T-cell (primary cell): ENCODE measurements at places on chromosomes 2 and 18.

DNA sequence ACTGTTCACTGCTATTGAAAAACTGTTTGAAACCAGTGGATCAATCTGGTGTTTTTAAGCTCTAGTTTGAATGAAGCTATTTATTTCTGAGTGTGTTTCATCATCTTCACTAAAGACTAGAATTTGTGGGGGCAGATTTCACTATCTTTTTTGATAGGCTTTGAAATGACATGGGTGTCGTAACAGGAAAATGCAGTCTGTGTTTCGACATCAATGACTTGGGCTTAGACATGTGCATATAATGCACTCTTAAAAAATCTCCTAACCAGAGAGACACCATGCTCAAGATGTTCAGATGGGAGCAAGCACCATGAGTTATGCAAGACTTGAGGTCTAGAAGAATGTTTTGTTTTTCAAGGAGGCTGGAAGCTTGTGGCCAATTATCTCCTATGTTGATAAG is 221.6 kb downstream of the GPD2 start:
- no peak for DNase-seq

- DNase-seq, result no peak
These were observed 264.3 kb upstream of the SLC39A10 start for GRCh38 chr2:195392446-195393336.

- DNase-seq, result no peak
These were observed 658.8 kb upstream of the ID2 start for GRCh38 chr2:8022908-8023640.

GRCh38 chr2:107359021-107359420 is 467.7 kb upstream of the RGPD4 start:
- DNase-seq, result no peak

GRCh38 chr18:245282-245847 is 22.5 kb downstream of the THOC1 start:
- DNase-seq, result no peak

DNA sequence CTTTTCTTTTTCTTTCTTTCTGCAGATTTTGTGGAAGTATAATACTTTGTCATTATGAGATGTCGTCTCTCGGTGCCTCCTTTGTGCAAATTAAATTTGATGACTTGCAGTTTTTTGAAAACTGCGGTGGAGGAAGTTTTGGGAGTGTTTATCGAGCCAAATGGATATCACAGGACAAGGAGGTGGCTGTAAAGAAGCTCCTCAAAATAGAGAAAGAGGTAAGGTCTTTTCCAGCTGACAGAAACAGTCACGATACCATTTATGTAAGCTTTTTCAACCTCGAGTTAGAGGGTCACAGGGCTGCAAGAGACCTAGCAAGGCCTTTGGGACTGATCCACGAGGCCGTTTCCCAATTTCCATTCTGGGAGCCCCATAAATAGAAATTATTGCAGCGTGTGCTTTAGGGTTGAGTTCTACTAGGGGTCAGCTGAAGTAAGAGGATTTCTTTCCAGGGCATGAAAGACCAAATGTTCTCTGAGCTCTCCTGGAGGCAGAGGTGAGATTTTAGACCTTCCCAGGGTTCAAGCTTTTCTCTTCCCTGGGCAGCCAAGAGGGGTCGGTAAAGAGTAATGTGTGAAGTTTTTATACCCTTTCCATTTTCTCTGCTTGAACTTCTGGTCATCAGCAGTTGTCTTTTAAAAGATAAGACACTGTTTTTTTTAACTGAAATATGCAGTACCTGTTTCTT is 15.5 kb downstream of the MAP3K20 start:
- no peak for DNase-seq

GRCh38 chr2:85770786-85771409 is 17.1 kb downstream of the ATOH8 start:
- no peak for DNase-seq

GRCh38 chr2:165144315-165144714 is 59.5 kb downstream of the SCN3A start:
- no peak for DNase-seq

GRCh38 chr2:37713258-37713700 is 41.8 kb upstream of the CDC42EP3 start:
- DNase-seq, result no peak

DNA sequence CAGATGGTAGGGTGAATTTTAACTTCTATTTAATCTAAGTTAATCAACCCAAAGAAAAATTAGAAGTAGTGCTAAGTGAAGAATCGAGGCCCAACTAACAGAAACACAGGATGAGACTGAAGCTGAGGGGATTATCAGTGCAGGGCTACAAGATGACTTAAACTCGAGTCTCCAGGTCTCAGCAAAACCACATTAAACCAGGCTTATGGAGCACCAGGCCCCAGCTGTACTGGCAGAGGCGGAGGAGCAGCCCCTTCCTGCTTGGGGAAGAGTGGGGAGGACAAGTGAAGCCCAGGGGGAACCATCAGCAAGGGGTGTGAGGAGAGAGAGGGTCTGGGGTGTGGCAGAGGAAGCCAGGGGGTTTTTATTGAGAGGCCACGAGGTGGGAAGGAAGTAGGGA is 135.9 kb upstream of the EPAS1 start:
- DNase-seq, result no peak

GRCh38 chr2:222796413-222797103 is 64.3 kb upstream of the ACSL3 start:
- DNase-seq, result no peak

GRCh38 chr2:62145478-62146100 is 50.3 kb upstream of the B3GNT2 start:
- DNase-seq, result no peak

- no peak for DNase-seq
These were observed 17.5 kb upstream of the LIPG start for GRCh38 chr18:49544362-49544761.

DNA sequence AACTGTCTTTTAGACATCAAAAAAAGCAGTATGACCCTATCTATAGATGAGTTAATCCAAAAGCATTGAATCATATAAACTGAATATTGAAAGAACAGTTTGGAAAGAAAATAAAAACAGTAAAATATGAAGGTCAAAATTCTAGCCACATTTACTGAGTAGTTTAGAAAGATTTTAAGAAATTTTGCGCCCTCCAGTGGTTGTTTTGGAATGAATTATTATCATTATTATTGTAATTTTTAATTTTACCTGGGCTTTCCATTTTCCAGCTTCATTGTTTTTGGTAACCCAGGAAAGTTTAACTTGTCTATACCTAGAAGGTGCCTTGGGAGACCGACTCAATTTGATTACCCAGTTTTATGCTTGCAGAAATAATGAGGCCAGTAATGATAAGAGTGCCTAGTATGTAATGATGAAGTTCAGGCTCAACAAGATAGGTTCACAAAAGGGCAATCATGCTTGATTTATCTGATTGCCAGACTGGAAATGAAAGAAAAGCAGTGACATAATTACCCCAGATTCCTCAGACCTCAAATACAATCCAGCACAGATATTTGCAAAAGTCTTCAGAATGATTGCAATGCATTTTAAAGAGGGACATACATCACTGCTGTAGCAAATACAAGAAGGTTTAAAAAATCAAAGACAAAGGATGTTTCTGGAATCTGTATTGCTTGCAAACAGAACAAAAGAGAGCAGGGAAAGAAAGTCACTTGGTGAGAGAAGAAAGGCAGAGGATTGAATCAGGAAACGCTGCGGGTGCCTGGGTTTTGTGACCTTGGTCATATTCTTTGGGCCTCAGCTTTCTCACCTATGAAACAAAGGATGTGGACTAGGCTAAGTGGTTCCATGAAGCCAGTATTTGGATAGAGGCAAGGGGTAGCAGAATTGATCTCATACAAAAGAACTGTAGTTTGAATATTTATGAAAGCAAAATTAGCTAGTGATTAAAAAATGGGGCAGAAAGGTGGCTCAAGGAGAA is 153.8 kb downstream of the MAP2 start:
- DNase-seq, result no peak

- no peak for DNase-seq
These were observed 22.1 kb upstream of the CNOT11 start for GRCh38 chr2:101230541-101231001.

DNA sequence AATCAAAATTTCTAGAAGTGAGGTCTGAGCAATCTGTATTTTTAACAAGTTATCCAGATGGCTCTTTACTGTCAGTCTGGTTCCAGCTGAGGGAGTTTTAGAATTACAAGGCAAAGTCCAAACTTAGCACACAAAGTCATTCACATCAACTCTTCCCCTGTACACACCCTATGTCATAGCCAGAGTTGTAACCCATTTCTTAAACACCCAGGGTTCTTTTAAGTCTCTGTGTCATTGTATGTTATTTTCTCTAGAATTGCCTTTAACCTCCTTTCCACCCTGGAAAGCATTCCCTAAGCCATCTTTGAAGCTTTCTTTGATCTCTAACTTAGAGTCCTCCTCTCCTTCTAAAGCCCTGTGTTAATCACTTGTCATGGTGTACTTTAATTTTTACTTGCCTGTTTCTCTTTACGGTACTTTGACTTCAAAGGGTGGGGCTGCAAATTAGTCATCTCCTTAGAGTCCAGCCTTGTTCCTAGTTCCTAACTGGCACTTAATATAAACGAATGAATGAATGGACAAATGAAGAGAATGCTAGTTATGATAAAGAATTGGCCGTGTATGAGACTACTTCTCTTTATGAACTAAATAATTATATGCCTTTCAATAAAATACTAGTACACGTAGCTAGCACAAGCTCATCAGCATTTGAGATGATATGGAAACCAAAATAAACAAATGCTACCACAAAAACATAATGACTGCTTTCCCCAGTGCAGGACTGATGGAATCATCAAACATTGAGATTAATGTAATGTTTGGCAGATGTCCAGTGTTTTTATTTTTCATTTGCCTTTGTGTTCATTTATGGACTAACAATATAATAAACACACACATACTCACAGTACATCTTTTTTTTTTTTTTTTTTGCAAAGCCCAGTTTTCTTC is 11.9 kb upstream of the ACTR3 start:
- DNase-seq, result no peak

GRCh38 chr18:9552191-9552590 is 62.2 kb downstream of the PPP4R1 start:
- no peak for DNase-seq

DNA sequence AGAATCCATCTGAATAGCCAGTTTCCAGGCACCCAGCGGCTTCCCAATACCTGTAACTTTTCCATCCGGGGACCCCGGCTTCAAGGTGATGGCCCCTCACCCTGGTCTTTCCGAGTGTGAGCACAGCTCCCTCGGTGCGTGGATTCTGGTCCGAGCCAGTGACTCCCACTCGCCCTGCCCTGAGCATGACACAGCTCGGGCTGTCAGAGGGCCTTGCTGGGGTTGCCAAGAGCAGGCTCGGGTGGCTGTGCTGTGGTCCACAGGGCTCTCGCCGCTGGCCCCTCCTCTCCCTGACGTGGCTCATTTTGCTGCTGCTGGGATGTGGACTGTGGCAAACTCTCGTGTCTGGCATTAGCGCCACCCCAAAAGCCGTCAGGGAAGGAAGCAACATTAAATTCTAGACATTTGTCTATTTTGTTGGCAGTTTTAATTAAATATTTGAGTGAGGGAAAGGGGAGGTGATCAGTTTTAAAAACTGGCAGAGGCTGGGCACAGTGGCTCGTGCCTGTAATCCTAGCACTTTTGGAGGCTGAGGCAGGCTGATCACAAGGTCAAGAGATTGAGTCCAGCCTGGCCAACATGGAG is 5.6 kb upstream of the ESPNL start:
- DNase-seq, result no peak

DNA sequence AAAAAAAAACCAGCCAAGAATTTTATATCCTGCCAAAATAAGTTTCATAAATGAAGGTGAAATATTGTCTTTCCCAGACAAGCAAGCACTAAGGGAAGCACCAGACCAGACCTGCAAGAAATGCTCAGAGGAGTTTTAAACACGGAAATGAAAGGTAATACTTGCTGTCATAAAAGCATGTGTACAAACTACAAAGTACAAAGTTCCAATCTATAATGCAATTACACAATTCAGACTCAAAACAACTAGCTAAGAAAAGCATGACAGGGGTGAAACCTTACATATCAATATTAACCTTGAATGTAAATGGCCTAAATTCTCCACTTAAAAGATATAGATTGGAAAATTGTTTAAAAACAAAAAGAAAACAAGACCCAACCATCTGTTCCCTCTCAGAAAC is 45.0 kb upstream of the ASXL3 start:
- DNase-seq, result no peak

GRCh38 chr18:47254341-47254939 is 3.0 kb upstream of the SKOR2 start:
- no peak for DNase-seq

DNA sequence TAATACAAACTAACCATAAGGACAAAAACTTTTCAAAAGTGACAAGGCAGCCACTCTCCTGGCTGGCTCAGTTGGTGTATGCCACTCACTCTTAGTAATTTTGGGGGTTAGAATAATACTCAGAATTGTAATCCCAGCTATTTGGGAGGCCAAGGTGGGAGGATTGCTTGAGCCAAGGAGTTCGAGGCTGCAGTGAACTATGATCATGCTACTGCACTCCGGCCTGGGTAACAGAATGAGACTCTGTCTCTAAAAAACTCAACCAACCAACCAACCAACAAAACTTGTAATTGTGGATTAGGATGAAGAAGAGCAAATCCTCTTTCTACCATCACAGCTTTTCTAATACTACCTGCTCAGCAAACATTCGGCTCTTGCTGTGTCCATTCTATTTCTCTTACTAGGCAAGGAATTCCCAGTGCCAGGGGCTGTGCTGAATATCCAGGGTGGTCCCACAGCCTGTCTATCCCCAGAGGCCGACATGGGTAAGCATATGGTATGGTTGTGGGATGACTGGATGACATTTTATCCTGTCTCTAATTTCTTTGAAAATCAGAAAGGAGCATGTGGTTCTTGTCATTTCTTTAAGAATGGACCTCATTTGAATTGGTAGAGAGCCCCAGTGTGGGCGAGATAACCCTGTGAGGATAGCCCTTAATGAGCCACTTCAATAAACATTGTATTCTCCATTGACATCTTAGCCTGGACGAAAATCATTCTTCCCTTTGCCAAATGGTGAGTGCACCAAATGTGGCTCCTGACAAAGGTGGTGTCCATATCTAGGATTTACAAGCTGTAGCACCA is 220.1 kb downstream of the MYCN start:
- DNase-seq, result no peak

- no peak for DNase-seq
These were observed 49.1 kb upstream of the PIK3C3 start for GRCh38 chr18:41905786-41906527.

DNA sequence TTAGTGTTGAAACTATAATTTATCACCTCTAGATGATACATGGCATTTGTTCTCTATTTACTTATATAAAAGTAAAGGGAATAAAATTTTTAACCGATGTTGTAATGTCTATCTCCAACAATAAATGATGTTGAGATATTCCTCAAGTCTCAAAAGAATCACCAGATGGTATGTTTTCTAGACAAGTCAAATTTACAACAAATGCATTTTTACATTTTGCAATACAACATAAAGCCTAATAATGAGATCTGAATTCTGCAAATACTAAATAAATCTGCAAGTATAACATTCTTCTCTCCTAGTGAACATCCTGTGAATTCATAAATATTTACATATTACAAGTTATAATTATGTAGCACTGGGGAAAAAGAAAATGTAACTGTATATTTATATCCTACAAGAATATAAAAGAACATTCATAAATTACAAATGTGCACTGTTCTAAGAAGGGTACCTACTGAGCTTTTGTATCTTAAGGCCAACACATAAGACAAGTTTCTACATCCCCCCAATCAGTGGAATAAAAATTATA is 1504.4 kb upstream of the ZEB2 start:
- DNase-seq, result no peak
